ENCODE measurements at places on chromosomes 5 and 9.

GRCh38 chr5:10789726-10790125, 28.7 kb upstream of the DAP start:
- no peak for DNase-seq

DNA sequence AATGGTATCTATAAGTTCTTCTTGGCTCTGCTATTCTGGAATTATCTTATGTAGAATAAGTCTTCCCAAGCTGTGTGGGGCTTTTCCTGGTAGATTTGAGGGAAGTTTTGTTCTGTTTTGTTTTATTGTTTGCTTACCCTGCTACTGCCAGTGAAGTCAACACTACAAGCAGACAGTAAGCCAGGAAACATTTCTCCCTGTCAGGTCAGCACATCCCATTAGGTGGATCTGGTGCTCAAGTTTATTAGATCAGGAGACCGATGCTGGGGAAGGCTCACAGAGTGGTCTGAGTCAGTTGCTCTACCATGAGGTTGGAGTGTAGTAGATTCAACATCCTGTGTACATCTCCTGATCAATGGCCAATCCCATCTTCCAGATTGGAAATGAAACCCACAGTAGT, 79.1 kb downstream of the ADRB2 start:
- no peak for DNase-seq

GRCh38 chr5:111070272-111071134, 1.0 kb upstream of the TSLP start:
- no peak for DNase-seq

- DNase-seq = no peak
Observed at GRCh38 chr9:131839281-131840084, 99.6 kb upstream of the RAPGEF1 start.

GRCh38 chr5:96876292-96876850, at the start of gene ERAP2:
Gene ERAP2, plus strand, starts transcription at chr5:96876500. Its CDS starts 3,186 bp downstream, at chr5:96879686.
- DNase-seq = no peak

DNA sequence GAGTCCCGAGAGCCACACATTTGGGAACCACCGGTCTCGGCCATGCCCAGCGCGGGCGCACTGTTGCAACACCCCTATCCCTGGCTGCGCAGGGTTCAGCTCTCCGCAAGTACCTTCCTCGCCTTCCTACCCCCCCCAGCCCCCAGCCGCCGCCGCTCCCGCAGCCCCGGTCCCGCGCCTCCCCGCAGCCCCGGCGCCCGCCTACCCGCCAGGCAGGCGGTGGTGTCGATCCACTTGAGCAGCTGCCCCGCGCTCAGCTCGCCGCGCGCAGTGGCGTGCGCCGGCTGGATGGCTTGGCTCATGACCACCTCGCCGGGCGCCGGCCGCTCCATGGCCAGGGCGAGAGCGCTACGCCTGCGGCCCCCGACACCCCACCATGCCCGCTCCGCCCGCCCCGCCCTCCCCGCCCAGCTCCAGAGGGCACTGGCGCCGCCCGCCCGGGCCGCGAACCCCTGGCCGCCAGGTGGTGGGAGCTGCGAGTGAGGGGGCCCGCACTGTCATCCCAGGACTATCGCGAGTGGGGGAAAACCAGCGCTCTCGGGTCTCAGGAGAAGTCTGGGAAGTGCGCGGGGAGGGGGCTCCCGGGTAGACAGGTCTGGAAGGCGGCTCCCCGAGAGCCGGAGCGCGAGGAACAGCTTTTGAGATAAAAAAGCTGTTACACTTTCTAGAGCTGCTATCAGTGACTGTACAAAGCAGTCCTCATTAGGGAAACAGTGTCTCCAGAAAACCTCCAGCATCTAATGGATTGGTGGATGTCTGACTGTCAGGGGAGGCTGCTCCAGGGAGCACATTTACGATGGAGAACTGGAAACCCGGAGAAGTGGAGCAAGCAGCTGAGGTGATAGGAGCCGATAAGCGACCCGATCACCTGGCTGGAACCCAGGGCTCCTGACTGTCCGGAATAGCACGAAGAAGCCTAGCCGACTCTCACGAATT, at the start of gene ACOT12:
Gene ACOT12 (minus strand): TSS at position 352 of the 936 bp plus-strand sequence. CDS start 20 bp downstream, at position 332.
- DNase-seq = no peak

GRCh38 chr9:6552498-6553121, 92.9 kb downstream of the GLDC start:
- no peak for DNase-seq

GRCh38 chr9:120901755-120902568, 24.6 kb downstream of the TRAF1 start:
- no peak for DNase-seq

- no peak for DNase-seq
Observed at GRCh38 chr5:111404270-111404769, 108.0 kb downstream of the STARD4 start.

Measured in NCI-H1105 (cell line).